ENCODE measurements at places on chromosomes 4 and X. TPM values are rescaled to one million over a fixed set of nuclear protein-coding genes. Genes with fewer than 3 reads are reported as not detected.

DNA sequence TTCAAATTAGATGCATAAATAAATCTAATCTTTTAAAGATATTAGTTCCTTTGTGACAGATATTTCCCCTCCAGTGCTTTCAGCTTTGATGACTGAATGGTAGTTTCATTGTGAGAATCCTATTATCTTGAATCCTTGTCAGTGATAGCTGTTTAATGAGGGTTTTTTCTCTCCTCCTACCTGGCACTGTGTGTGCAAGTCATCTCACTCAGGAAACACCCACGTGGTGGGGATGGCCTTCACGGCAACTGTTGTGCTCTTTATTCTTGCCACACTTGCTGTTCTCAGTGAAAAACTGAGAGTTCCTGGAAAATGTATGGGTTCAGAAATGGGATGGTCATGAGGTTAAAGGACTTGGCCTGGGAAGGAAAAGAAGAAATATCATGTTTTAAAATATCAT is 129.9 kb downstream of the SPRY1 start:
- DNase-seq = no peak

DNA sequence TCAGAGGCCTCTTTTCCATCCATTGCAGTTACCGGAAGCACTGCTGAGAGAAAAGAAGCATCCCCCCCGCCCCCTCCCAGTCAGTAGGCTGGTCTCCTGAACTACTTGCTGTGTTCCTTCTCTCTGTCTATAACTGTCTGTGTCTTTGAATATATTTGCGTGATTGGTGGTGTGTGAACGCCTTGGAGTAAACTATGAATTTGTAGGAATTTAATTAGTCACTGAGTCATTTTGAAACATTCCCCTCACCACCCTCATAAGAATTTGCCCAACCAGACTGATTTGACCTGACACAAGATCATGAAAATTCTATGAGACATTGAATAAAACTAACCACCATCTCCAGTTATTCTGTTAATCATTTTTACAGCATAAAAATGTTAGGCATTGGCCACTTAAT is 6.7 kb upstream of the NXF3 start:
- no peak for DNase-seq

GRCh38 chrX:56228914-56229313 is 3.2 kb upstream of the KLF8 start:
- no peak for DNase-seq

DNA sequence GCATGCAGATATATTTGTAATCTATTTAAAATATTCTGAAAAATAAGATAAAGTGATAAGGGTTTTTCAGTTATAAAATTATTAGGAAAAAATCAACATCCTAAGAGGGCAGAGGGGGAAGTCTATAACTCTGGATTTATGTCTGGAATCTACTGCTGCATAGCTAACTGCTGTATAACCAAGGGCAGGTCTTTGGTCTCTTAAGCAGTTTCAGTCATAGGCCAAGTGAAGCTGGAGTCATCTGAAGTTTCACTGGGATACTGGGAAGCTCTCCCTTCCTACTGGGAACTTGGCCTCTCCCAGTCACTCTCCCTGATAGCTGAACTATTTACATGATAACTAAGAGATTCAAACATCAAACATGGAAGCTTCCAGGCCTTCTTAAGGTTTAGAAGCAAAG is 1409.9 kb upstream of the PCDH7 start:
- DNase-seq = no peak

DNA sequence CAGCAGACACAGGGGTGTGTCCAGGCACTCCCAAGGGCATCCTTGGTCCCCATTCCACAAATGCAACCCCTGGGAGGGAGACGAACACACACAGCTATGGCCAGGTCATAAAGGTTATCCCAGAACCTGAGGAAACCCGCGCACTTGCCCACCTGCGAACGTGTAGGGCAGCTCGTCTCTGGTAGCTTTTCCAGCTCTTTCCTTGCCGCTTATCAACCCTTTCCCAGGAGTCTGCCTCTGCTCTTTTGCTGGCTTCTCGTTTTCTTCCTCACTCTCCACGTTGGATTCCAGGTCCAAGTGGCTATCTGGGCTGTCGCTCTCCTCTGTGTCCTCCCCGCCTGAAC is 13.5 kb downstream of the NOP14 start:
- DNase-seq = no peak

Gene POU4F2
- total RNA-seq = not detected

Gene CT45A2
- not detected for total RNA-seq

Gene SLC6A14
- 0.09 TPM for total RNA-seq

Gene DNASE1L1
- 10.1 TPM for total RNA-seq

Gene NDP
- total RNA-seq = 0.05 TPM

Gene SYAP1
- 12.9 TPM for total RNA-seq

Measured in thymus (tissue), 14 donors.